ENCODE measurements at places on chromosomes 2 and 18.
A peak's percentile ranks its signal among the peaks of the same experiment; 100 is the strongest.

GRCh38 chr2:120391911-120392665 lies 46.2 kb downstream of the INHBB start:
- no peak for DNase-seq

- DNase-seq: no peak
Measured at GRCh38 chr18:65924904-65925303, 174.1 kb downstream of the CDH7 start.

- no peak for DNase-seq
Measured at GRCh38 chr2:238453842-238454241, 27.1 kb downstream of the ASB1 start.

DNA sequence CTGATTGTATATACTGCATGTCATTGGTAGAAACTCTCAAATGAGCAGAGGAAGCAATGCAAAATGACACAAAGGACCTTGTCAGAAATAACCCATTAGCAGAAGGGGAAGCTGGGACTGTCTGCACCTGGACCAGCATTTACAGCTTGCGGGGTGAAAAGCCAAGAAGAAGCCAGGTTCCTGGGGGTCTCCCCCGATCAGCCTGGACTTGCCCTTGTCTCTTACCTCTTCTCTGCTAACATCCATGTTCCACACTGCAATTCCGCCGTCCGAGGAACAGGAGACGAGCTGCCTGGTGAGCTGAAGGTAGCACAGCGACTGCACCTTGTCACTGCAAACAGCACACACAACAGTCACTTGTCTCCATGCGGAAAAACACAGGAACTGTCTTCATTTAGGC lies 51.1 kb downstream of the WDFY1 start:
- DNase-seq: no peak

DNA sequence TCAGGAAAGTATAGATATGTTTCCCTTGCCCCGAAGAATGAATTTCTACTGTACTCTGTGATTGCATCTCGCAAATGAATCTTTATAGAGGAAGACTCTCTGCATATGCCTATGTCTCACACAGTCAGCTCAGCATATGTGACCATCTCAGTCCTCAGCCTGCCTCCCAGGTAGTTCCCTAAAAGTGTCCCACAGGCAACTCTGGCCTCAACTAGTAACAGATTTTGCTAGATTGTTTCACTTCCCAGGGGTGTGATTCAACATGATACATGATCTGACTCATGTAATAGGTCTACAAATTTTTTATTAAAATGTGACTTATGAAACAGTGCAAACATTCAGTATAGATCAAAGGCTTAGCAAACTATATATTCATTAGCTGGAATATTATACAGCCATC lies 296.6 kb upstream of the CRIM1 start:
- no peak for DNase-seq

GRCh38 chr18:79567481-79568147 lies 112.0 kb upstream of the CTDP1 start:
- DNase-seq: peak; percentile 29
